ENCODE measurements at places on chromosomes 13 and 19. TPM values are rescaled to one million over a fixed set of nuclear protein-coding genes. Genes with fewer than 3 reads are reported as not detected.

GRCh38 chr13:49219647-49220035 lies 497 bp upstream of the MLNR start:
- no peak for DNase-seq

- peak; percentile 20 for DNase-seq
Observed at GRCh38 chr19:18251587-18252369, 22.5 kb downstream of the IQCN start.

- DNase-seq = no peak
Observed at GRCh38 chr13:65553096-65553727, 1676.9 kb downstream of the PCDH9 start.

GRCh38 chr19:35756377-35757230 lies at the start of gene HSPB6:
Gene HSPB6, minus strand, starts transcription at chr19:35757029. Its CDS starts 21 bp downstream, at chr19:35757008.
- DNase-seq = no peak

DNA sequence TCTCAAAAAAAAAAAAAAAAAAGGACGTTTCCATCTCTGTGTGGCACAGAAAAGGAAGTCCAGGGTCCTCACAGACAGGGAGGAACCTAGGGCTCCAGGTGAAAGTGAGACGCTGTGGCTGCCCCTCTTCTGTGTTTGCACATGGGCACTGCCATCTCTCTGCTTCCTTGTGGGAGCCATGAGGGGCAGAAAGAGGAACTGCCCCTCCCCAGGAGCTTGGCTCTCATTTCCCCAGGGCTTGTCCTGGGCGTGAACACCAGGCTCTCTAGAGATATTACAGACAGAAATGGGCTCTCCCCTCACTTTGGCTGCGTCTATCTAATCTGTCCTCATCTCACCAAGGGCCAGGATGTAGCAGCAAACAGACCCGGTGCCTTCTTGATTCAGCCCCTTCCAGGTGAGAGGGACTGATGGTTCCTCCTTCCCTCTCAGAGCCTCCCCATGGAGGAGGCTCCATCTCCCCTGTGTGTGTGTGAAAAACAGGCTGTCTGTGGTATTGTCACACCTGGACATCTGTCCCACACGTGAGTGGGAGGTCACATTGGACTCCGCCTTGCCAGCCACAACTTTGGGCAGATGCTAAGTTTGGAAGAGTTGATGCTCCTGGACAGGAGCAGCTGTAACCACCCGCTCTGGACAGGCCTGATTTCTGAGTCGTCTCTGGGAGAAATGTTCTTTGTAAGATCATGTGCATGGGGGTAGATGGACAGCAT lies 840 bp upstream of the LILRA4 start:
- DNase-seq = no peak

GRCh38 chr19:42596391-42597072 lies 1.8 kb upstream of the CEACAM8 start:
- no peak for DNase-seq

GRCh38 chr13:25136880-25137787 lies 35.0 kb downstream of the AMER2 start:
- no peak for DNase-seq

DNA sequence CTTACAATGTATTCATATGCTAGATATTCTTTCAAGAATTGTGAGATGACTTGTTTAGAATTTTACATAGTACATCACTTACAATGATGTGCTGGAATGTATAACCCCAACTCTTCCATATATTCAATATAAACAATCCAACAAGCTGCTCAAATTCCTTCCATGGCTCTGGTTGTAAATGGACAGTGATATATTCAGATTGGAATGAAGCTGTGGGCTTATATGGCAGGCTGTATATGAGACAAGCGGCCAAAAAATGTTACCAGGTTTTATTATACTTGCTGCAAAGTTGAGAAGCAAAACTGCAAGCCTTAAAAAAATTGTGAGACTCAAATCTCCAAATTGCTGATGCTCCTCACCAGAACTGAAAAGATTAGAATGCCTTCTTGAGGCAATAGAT lies 83.6 kb upstream of the KLF12 start:
- peak; percentile 90 for DNase-seq

- DNase-seq = no peak
Observed at GRCh38 chr13:30796132-30796572, 60.8 kb downstream of the ALOX5AP start.

- no peak for DNase-seq
Observed at GRCh38 chr13:36190771-36191170, 23.6 kb downstream of the SOHLH2 start.

TMEM150B gene
- not detected for polyA plus RNA-seq

TDRD12 gene
- polyA plus RNA-seq = 0.07 TPM
